ENCODE measurements at places on chromosomes 16 and 17.

DNA sequence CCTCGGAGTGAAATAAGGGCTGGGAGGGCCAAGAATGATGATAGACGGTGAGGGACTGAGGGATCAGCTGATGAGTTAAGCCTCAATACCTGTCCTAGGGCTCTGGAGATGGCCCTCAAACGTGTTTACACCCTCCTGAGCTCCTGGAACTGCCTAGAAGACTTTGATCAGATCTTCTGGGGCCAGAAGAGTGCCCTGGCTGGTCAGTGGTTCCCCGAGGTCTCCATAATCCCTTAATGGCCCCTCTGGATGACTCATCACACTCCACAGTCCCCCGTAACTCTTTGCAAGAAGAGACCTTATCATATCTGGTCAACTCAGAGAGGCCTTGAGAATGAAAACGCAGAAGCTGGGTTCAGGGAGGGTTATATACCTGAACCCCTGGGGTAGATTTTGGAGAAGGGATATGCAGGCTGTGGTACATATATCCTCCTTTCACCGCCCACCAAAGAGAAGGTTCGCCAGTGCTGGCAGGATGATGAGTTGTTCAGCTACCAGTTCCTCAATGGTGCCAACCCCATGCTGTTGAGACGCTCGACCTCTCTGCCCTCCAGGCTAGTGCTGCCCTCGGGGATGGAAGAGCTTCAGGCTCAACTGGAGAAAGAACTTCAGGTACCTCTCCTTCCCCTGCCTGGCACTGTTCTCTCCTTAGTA lies 3.1 kb downstream of the ALOX12 start:
- DNase-seq = no peak

GRCh38 chr16:75288596-75289120 lies 37.2 kb upstream of the BCAR1 start:
- peak; percentile 52 for DNase-seq

DNA sequence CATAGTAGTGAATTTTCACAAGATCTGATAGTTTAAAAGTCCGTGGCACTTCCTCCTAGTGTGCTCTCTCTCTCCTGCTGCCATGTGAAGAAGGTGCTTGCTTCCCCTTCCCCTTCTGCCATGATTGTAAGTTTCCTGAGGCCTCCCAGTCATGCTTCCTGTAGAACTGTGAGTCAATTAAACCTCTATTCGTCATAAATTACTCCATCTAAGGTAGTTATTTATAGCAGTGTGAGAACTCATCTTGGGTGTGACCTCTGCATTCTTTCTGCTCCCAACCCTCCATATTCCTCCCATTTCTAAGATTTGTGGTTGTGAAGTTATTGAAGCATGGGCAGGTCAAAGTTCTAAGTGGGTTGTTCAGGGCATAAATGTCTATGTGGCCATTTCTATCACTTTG lies 62.1 kb upstream of the ADAMTS18 start:
- no peak for DNase-seq

GRCh38 chr17:29567304-29567553 lies 392 bp upstream of the ABHD15 start:
- DNase-seq = no peak

DNA sequence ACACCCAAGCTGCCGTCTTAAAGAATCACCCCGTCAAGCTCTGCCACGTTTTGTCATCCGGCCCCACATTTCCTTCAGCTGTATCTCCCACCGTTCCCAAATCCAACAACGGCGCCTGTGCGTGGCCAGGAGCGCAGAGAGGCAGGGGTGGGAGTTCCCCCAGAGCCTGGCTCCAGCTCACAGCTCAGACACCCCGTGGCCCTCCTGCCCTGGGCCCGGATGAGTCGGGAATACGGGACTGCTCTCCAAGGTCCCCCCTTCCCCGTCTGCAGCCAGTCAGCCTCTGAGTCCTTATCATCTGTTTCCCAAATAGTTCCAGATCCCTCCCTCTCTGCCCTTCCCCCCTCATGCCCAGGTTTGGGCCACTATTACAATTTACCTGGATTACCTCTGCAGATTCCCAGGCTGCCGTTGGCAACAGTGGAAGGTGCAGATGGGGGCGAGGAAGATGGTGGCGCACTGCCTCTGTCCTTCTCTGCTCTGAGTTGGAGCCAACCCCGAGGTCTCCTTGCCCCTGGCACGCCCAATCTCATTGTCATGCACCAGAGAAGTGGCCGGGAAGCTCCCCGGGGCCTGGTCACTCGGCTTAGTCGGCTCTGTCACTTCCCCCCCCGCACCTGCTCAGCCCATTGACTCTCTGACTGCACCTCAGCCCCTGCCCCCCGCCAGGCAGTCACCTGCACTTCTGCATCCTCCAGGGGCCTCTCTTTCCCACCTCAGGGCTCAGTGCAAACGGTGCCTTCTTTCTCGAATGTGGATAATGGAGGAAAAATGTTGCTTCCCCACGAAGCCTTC lies 18.3 kb upstream of the RPTOR start:
- DNase-seq = no peak
